Left lung (tissue), 14 donors: ENCODE measurements at places on chromosomes 6 and 20. TPM values are rescaled to one million over a fixed set of nuclear protein-coding genes. Genes with fewer than 3 reads are reported as not detected.

PRDM1 gene
- 7.9 TPM for total RNA-seq

PSMF1 gene
- total RNA-seq, result 121 TPM

GRCh38 chr6:143970456-143971218, 37.4 kb downstream of the PLAGL1 start:
- H3K27ac ChIP-seq, result no peak overlapping the region
- no peaks in the 10 kb centered on the region for H3K27me3 ChIP-seq
- no peaks in the 10 kb centered on the region for H3K36me3 ChIP-seq
- no peak overlapping the region for H3K4me3 ChIP-seq

DNA sequence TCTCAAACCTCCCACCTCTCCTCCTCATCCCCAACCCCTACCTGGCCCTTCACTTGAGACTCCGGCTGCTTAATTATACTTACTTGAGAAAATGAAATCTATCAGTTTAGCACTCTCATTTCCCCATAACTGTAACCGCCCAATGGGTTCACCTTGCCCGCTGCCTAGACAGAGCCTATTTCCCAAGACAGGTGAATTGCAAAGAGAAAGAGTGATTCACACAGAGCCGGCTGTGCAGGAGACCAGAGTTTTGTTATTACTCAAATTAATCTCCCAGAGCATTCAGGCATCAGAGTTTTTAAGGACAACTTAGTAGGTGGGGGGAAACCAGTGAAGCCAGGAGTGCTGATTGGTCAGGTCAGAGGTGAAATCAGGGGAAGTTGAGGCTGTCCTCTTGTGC, 301.4 kb upstream of the CDYL start:
- no peak overlapping the region for H3K27ac ChIP-seq
- DNase-seq, result no peak
- no peaks in the 10 kb centered on the region for H3K4me1 ChIP-seq

DNA sequence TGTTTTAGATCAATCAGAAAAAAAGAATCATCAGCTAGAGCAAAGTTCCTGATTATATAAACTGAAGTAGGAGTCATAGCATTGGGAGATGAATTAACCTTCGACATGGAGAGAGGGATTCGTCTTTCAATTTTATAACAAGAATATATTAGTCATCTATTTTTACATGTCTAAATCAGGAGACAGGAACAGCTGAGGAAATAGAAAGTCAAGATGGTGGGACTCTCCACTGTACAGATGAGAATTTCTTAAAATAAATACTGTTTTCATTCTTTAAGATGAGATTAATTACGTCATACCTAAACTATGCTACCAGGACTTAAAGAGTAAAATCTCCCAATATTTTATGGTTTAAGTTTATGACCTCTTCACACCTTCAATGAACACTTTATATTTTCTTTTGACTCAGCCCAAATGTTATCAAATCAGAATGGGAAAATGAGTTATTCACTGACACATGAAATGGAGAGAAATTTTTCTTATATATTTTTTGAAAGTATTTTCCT, 1137.7 kb downstream of the EPHA7 start:
- DNase-seq, result no peak
- no peak overlapping the region for H3K4me3 ChIP-seq
- no peaks in the 10 kb centered on the region for H3K4me1 ChIP-seq
- H3K27me3 ChIP-seq, result no peaks in the 10 kb centered on the region
- H3K36me3 ChIP-seq, result no peaks in the 10 kb centered on the region

DNA sequence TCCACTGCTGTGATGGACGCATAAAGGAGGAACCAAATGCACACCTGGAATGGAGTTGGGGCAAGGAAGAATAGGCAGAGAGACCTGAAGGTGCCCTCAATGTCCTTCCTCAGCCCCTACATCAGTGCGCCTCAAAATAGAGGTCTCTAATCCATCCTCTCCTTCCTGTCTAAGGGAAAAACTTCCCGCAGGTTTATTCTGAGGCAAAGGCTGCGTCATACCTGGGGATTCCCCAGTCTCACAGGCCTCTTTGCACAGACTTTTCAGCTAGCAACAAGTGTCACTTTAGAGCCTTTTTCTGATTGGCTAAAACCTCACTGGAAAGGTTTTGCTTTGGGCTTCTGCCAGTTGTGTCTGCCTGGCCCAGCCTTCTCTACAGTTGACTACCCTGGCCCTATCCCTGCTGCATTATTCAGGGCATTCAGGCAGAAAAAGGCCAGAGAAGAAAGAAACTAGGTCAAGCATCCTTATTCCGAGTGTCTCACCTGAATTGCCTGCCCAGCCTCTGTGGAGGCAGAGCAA, 1.8 kb upstream of the HLA-DQB1 start:
- H3K27me3 ChIP-seq, result peaks cover 5% of the 10 kb centered on the region
- H3K27ac ChIP-seq, result peak overlapping the region; percentile 42
- peak; percentile 60 for DNase-seq
- H3K36me3 ChIP-seq, result no peaks in the 10 kb centered on the region

DNA sequence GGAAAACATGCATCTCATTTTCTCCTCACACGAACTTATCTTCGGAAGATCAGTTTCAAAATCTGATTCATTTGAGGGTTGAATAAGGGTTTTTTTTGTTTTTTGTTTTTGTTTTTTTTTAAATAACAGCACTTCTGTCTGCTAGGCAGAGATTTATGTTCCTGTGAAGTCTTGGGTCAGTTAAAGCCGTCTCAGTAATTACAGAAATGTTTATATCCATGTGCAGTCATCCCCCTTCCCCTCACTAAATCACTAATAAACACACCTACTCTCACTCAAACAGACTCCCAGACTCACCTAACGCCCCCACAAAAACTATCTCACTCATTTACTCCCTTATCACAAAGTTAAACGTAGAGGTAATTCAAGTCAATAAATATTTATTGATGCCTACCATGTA, 214.2 kb upstream of the SUPT3H start:
- DNase-seq, result no peak
- no peaks in the 10 kb centered on the region for H3K27me3 ChIP-seq
- H3K4me3 ChIP-seq, result no peak overlapping the region
- H3K4me1 ChIP-seq, result no peaks in the 10 kb centered on the region

DNA sequence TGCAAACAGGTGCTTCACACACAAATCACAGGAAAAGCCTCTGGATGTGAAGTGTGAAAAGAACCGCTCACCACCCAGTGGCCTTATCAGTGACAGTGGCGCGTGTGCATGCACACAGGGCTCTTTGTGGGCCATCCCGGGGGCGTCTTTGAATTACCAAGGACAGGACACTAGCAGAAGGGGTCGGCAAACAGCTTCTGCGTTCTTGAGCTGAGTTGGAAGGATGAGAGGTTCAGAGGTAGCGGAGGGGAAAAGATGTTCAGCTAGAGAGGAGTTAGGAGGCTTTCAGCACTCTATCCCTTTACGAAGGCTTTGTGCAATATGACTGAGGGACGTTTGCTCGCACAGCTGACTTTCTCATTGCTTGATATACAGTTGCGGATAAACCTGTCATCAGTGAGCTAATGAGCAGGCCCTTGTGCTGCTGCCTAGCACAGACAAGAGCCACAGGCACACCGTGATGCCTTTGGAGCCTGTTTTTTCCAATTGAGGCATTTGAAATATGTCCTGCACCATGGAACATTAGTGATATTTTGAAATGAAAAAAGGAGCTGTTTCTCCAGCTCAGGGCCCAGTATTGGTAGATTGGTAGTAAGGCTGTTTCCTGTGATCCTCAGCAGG, 83.1 kb downstream of the IYD start:
- no peaks in the 10 kb centered on the region for H3K27me3 ChIP-seq
- H3K27ac ChIP-seq, result no peak overlapping the region
- H3K36me3 ChIP-seq, result no peaks in the 10 kb centered on the region
- no peak for DNase-seq

GRCh38 chr20:20411836-20412235, 43.9 kb downstream of the INSM1 start:
- H3K36me3 ChIP-seq, result peaks cover 40% of the 10 kb centered on the region
- no peaks in the 10 kb centered on the region for H3K4me1 ChIP-seq
- no peak for DNase-seq
- H3K27ac ChIP-seq, result no peak overlapping the region
- H3K27me3 ChIP-seq, result no peaks in the 10 kb centered on the region
- no peak overlapping the region for H3K4me3 ChIP-seq

DNA sequence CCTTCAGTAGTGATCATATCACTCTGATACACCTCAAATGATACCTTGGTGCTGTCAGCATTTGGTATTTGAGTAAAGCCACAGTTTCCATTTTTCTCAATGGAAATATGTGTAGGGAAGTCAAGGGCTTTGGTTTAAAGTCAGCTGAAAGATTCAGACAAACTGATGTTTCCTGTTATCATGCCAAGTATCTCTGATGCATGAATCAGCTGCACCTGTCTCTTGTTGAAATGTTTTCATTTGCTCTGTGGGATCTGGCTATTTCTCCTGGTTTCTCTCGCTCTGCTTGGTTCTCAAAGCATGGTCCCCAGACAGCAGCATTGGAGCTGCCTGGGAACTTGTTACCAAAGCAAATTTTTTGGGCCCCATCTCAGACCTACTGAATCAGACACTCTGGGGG, 23.5 kb downstream of the ZFP64 start:
- no peak for DNase-seq
- H3K27ac ChIP-seq, result no peak overlapping the region
- H3K4me1 ChIP-seq, result no peaks in the 10 kb centered on the region
- no peaks in the 10 kb centered on the region for H3K27me3 ChIP-seq
- no peak overlapping the region for H3K4me3 ChIP-seq
- peaks cover 45% of the 10 kb centered on the region for H3K36me3 ChIP-seq

DNA sequence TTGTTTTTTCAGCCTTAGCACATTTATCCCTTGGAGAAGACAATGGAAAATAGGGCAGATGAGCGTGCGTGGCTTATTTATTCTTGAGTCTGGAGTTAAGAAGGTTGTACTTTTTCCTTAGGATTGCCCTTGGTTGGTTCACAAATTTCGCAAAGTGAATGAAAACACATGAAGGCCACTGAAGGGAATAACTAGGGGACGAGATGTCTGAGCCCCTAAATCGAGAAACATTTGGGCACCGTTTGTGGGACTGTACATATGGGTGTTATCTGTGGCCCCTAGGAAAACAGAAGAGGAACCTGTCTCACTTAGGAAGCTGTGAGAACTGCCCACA, 19.4 kb upstream of the TRIM27 start:
- no peaks in the 10 kb centered on the region for H3K4me1 ChIP-seq
- H3K4me3 ChIP-seq, result no peak overlapping the region
- DNase-seq, result no peak
- no peaks in the 10 kb centered on the region for H3K36me3 ChIP-seq
- no peaks in the 10 kb centered on the region for H3K27me3 ChIP-seq

- no peaks in the 10 kb centered on the region for H3K4me1 ChIP-seq
- no peaks in the 10 kb centered on the region for H3K27me3 ChIP-seq
- DNase-seq, result no peak
- no peak overlapping the region for H3K4me3 ChIP-seq
Measured at GRCh38 chr6:123168892-123169773, 173.1 kb downstream of the CLVS2 start.

- peaks cover 27% of the 10 kb centered on the region for H3K36me3 ChIP-seq
- no peaks in the 10 kb centered on the region for H3K27me3 ChIP-seq
- no peaks in the 10 kb centered on the region for H3K4me1 ChIP-seq
- no peak overlapping the region for H3K27ac ChIP-seq
- H3K4me3 ChIP-seq, result no peak overlapping the region
- DNase-seq, result no peak
Measured at GRCh38 chr20:58344741-58345140, 35.2 kb downstream of the RAB22A start.

DNA sequence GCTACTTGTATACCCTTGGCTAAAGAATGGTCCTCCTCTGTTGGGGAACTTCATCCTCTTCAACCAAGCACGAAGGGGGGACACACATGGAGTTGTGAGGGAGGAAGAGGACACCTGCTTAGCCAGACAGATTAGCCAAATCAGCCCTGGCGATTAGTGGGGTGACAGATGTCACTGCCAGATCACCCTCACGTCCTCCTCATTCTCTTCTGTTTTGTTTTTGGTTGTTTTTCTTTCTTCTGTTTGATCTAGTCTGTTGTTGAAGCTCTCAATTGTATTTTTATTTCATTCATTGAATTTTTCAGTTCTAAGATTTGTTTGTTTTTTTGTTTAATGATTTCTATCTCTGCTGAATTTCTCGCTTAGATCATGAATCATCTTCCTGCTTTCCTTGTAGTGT, 27.5 kb upstream of the NKX2-4 start:
- H3K27me3 ChIP-seq, result no peaks in the 10 kb centered on the region
- H3K4me1 ChIP-seq, result no peaks in the 10 kb centered on the region
- H3K4me3 ChIP-seq, result no peak overlapping the region
- H3K36me3 ChIP-seq, result no peaks in the 10 kb centered on the region

GRCh38 chr6:122530440-122531046, 58.9 kb upstream of the SERINC1 start:
- H3K4me3 ChIP-seq, result no peak overlapping the region
- H3K27ac ChIP-seq, result no peak overlapping the region
- DNase-seq, result no peak

DNA sequence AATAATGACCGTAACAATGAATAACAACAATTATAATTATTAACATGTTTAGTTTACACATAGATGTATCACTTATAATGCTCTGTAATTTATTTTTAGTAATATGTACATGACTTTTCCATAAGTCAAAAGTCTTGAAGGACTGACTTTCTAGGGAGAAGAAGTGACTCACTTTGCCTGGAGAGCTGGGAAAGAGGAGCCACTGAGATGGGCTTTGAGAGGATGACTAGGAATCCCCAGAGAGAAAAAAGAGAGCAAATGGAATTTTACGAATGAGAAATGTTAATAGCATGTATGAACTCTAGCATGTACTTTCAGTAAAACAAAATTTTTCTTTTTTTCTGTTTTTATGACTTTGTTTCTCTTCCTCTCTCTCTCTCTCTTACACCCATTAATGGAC, 67.8 kb upstream of the RALY start:
- no peak overlapping the region for H3K4me3 ChIP-seq
- no peaks in the 10 kb centered on the region for H3K36me3 ChIP-seq

DNA sequence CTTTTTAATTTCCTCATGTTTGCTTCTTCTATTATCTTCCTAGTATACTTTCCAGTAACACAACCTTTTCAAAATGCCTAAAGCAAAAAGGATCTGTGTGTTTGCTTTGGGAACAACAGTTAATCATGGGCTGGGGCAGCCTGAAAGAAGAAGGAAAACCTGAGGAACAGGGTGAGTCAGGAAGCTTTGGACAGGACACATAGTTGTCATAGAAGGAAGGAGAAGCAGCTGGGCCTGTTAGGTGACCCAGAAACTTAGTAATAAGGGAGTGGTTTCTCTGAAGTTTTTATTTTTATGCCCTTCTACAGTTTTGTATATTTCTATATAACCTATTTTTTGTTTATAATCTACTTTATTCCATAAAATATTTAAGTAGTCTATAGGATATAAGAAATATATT, 61.4 kb downstream of the CD24 start:
- H3K27ac ChIP-seq, result no peak overlapping the region
- H3K27me3 ChIP-seq, result no peaks in the 10 kb centered on the region
- no peak overlapping the region for H3K4me3 ChIP-seq
- no peaks in the 10 kb centered on the region for H3K36me3 ChIP-seq
- no peak for DNase-seq
- no peaks in the 10 kb centered on the region for H3K4me1 ChIP-seq

DNA sequence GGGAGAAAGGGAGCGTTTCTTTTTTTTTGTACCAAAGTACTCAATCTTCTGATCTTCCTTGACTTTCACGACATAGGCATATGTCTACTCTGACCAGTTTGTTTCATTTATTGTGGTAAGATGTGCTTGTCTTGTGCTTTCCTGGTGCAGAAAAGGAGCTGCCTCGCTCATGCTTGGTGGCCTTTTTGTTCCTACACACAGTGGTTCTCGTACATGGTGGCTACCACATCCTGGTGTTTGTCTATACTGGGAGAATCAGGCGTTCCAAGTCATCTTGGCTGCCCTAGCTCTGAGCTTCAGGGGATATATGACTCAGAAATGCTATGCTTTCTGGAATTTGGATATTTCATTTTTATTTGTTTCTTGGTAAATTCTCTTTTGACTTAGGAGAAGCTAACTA, 31.8 kb downstream of the MYB start:
- no peaks in the 10 kb centered on the region for H3K36me3 ChIP-seq
- no peak for DNase-seq
- no peak overlapping the region for H3K27ac ChIP-seq
- no peak overlapping the region for H3K4me3 ChIP-seq
- no peaks in the 10 kb centered on the region for H3K27me3 ChIP-seq
- H3K4me1 ChIP-seq, result peaks cover 7% of the 10 kb centered on the region
